ENCODE measurements at places on chromosomes 2 and 18.
A peak's percentile ranks its signal among the peaks of the same experiment; 100 is the strongest.

GRCh38 chr2:105856581-105856980, 111.9 kb downstream of the NCK2 start:
- no peak for DNase-seq

DNA sequence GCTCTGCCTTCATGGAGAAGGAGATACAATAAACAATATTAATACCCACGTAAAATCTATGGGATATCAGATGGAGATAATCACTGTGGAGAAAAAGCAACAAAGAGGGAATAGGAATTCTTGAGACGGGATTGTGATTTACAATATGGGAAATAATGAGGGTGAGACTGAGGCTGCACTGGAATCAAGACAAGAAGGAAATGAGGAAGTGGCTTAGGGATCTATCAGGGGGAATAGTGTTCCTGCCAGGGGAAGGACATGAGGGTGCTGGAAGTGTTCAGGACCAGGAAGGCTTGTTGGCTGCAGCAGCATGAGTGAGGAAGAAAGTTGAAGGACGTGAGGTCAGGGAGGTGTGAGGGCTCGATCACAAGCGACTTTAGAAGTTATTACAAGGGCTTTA, 182.4 kb downstream of the DYSF start:
- no peak for DNase-seq

- no peak for DNase-seq
Observed at GRCh38 chr2:60280238-60280637, 273.2 kb downstream of the BCL11A start.

GRCh38 chr2:65654496-65654895, 222.1 kb upstream of the SPRED2 start:
- DNase-seq: no peak

DNA sequence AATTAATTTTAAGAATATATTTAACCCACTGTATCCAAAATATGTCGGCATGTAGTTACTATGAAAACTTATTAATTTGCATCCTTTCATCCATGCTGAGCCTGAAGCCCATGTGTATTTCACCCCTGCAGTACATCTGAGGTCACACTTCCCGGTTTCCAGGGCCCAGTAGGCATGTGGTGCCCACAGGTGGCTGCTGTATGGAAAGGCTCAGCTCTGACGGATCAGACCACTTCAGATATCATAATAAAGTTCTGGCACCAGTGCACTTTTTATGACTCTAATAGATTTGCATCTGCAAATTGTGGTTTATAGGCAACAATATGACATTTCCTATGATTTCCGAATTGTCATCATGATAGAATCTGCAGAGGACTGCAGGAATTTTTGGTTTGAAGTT, 22.5 kb downstream of the SH3RF3 start:
- peak; percentile 17 for DNase-seq

- DNase-seq: no peak
Observed at GRCh38 chr2:201781557-201782051, 871 bp upstream of the ALS2 start.

- DNase-seq: no peak
Observed at GRCh38 chr2:24392542-24393059, 32.3 kb upstream of the ITSN2 start.

- no peak for DNase-seq
Observed at GRCh38 chr2:113032737-113033136, 19.9 kb downstream of the IL36B start.

GRCh38 chr2:139165601-139166000, 385.4 kb upstream of the NXPH2 start:
- no peak for DNase-seq

GRCh38 chr2:101697124-101698013, at the start of gene MAP4K4:
TSS of gene MAP4K4 (plus strand) at chr2:101697707. CDS start at chr2:101698081, 374 bp downstream.
- DNase-seq: peak; percentile 58

DNA sequence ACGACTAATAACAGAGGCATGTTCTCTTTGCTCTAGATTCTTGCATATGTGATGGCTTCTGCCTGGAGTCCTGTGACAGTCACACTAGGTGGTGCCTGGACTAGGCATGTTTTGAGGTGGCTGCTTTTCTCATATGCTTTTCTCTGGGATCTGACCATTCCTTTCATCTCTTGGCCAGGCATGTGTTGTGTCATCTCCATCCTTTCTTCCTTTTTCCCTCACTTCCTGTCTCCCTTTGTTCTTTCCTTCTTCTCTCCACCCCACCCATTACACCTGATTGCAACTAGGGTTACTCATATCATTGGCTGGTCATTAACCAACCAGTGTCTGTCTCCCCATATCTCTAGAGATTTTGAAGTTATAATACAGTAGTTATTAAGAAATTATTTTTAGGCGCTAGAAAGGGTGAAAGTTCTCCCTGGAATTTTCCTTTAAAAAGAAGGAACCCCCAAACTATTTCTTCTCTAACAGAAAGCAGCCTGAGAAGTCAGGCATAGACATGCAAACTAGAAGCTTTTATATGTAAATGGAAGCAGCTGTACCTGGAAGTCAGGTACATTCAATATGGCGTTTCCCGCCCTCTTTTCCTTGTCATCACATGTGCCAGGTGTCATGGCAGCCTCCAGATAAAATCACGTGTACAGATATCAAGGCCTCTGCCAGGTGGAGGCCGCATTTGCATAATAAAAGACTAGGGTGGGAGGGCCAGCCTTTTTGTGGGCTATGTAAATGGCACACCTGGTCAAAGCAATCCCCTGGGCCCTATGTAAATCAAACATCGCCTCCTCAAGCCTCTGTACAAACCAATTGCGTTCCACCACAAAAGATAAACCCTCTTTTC, 220.4 kb upstream of the MEX3C start:
- DNase-seq: no peak

DNA sequence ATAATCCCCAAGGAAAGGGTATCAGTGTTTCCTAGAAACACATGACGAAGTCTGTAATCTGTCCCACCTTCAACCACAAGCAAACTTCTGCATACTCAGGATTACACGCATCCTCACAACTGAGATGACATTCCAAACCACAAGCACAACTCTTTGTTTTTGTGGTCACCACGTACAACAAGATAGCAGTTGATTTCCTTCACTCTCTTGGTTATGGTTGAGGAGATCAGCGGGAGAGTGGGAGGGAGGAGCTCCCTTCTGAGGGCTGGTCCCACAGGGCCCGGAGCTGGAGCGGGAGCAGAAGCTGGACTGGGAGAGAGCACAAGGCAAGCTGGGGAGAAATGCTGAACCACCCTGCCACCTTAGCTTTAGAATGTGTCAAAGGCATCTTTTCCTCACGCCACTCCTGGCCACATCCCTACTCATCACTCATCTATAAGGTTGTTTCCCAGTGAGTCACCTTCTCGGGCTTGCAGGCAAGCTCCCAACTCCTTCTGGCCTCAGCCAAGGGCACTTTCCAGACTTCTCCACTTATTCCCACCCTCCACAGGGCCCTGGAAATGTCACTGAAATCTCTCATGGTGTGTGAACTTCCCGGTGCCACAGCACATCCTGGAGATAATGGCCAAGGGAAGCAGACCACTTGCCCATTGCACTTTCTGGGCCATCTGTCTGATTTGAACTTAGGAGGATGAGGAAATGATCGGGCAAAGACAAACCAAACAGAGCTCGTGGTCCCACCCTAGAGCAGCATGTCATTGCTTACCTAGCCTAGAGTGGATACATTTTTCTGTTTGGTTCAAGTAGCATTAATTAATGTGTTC, 98.9 kb upstream of the LGALSL start:
- no peak for DNase-seq

DNA sequence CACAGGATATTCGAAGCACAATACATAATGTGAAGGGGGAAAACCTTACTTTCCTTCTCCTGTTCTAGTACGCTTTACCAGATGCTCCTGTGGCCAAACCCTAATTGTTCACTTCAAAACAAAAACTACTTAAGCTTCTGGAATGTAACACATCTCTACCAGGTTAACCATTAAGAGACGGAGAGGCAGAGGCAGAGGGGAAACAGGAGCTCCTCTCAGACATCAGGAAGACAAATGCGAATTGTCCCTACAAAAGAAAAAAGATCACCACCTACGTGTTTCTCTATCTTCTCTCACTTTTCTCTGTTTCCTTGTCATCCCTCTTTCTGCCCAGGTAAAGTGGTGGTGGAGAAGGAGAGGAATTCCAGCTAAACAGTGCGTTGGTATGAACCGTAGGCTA, 266.8 kb downstream of the NRXN1 start:
- no peak for DNase-seq

DNA sequence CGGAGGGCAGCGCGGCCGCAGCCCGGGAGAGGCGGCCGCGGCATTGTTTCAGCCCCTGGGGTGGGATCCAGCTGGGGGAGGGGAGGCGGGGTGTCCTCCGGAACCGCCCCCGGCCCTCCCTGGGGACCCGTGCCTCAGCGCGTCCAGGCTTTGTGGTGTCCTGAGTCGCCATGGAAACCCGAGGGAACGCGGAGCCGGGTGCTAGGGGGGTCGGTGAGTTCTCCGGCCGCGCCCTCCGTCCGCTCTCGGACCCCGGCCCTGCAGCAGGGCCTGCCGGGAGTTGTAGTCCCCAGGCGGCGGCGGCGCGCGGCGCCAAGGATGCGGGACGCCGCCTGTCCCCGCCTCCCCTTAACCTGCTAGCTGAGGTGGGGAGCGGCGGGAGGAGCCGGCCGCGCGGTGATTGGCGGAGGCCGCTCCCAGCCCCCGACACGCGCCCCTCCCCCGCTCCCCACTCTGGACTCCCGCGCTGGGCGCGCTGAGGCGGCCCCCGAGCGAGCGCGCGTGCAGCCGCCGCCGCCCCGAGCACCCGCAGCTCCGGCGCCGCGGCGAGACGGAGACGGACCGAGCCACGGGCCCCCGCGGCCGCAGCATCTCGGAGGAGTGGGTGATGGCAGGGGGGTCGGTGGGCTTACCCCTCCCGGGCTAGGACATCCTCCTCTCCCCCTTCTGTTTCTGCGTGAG, at the start of gene DPYSL5:
Gene DPYSL5 (plus strand): TSS at position 478 of the 681 bp plus-strand sequence. CDS start 50,368 bp downstream, outside the sequence.
- DNase-seq: peak; percentile 88

DNA sequence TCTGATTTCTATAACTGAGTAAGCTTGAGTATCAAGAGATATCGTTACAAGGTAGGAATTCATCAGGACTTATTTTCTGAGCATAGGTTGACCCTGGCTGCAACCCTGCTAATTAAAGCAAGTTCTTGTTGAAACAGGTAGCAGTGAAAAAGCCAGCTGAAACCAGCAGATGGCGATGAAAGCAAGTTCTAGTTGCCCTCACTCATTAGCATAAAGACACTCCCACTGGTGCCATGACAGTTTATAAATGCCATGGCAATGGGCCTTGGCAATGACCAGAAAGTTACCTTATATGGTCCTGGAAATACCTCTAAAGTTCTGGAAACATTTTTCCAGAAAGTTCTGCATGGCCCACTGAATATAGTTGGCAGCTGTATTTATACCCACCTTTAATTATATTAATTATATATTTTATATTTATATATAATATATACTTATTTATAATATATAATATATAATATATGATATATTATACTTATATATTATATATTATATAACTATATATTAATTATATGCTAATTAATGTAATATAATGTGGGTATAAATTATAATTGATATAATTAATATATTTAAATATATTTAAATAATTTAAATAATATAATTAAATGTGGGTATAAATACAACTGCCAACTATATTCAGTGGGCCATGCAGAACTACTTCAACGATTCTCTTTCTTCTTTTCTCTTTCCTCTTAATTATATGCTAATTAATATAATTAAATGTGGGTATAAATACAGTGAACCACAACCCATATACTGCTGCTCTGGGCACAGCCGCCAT, 188.0 kb downstream of the CDH7 start:
- peak; percentile 36 for DNase-seq

- DNase-seq: peak; percentile 26
Observed at GRCh38 chr18:35141567-35142274, 99.1 kb upstream of the ZNF397 start.

GRCh38 chr2:14423145-14423906, 209.2 kb upstream of the LRATD1 start:
- no peak for DNase-seq
